ENCODE measurements at places on chromosomes 1 and 21.

GRCh38 chr1:181986907-181987305 is 74.6 kb downstream of the ZNF648 start:
- DNase-seq, result no peak

DNA sequence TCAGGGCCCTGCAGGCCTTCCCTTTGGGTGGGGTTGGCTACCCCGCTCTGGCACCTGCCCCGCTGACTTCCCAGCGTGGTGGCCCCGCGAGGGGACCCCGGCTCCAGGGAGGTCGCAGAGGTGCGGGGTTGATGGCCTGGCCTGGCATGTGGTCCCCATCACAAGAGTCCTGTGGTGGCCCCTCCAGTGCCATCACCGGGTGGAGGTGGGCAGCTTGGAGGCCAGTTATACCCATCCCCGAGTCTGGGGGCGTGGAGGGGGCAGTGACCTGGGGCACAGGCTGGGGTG is 26.8 kb downstream of the PRMT2 start:
- DNase-seq, result no peak

GRCh38 chr1:2486041-2486440 is 10.0 kb downstream of the PLCH2 start:
- no peak for DNase-seq

DNA sequence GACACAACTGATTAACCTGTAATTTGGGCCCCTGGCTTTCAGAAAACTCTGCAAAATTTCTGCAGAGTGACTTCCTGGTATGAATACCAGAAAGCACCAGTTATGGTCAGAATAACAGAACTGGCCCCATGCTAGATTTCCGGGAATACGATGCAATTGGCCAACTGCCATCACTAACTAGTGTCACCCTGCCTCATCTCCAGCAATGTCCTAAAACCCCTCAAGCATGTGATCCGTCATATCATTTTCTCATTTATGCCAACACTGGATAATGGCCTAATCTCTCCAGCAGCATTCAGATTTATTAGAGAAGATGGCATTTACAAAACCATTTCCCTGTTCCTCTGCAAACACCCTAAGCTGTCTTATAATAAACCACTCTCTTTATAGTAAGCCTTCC is 15.4 kb downstream of the KAZN start:
- DNase-seq, result no peak

GRCh38 chr1:231410036-231410612 is 12.0 kb downstream of the EGLN1 start:
- DNase-seq, result no peak

DNA sequence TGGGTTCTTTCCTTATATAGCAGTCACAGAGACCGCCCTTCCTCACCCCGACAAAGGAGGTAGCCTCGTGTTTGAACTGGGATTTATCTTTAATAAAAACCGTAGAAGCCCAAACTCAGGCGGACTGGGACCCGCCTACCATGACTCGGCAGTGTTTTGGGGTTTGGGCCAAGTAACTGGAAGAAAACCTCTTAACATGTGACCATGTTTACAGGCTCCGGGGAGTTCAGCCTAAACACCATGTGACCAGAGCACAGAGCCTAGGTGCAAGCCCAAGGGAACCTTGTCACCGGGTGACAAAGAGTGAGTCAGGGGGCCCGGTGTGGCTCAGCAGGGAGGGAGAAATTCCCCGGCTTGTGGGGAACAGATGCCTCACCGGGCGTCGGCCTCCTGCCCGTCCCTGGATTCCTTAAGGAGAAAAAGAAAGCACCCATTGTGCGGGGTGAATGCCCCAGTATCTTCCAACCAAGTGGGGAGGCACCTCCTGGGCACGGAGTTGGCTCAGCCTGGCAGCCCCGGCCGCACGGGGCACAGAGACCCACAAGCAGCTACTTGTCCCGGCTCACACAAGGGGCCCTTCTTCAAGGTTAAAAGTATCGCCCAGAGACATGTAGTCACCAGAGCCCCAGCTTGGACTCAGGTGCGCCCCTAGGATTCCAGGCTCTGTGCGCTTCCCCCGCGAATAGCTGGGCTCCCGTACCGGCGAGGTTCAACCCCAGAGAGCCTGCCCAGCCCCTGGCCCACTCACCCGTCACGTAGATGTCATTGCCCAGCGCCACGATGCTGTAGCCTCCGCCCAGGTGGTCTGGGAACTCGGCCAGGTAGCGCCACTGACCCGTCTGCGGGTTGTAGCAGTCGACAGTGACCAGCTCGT is 1.4 kb downstream of the KLHL21 start:
- no peak for DNase-seq

GRCh38 chr1:21814981-21815582 is 3.0 kb downstream of the LDLRAD2 start:
- no peak for DNase-seq

All from NCI-H524 treated with DMSO at 0.1 percent for 48 hours (cell line).